ENCODE measurements at places on chromosomes 13 and 19.
A peak's percentile ranks its signal among the peaks of the same experiment; 100 is the strongest.

DNA sequence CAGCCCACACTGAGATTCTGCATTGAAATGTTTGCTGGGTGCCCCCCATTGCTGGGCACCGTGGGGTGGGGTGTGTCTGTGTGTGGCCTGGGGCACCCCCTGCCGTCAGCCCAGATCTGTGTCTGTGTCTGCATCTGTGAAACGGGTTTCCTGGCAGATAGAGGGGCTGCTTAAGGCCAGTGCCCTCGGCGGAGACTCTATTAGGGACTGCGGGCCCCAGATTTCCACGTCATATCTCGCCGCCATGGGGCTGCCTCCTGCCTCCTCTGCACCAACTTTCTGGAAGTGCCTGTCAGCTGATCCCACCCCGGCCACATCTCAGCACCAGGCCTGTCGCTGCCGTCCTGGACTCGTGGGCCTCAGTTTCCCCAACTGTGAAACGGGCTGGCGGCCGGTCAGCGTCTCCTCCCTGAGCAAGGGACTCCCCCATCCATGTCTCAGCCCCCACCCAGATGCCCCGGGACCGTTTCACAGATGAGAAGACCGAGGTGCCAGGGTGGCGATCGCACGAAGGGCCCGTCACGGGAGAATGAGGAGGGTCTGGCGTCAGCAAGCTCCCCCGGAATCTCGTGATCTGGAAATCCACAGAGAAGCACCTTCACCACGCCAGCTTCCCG lies 21.4 kb downstream of the ARID3A start:
- DNase-seq = no peak

GRCh38 chr19:33921165-33921564 lies 124.5 kb downstream of the KCTD15 start:
- DNase-seq = no peak

GRCh38 chr13:44395976-44396694 lies 22.5 kb downstream of the SERP2 start:
- no peak for DNase-seq

- no peak for DNase-seq
These were observed 305.3 kb downstream of the IRS2 start for GRCh38 chr13:109481040-109481439.

DNA sequence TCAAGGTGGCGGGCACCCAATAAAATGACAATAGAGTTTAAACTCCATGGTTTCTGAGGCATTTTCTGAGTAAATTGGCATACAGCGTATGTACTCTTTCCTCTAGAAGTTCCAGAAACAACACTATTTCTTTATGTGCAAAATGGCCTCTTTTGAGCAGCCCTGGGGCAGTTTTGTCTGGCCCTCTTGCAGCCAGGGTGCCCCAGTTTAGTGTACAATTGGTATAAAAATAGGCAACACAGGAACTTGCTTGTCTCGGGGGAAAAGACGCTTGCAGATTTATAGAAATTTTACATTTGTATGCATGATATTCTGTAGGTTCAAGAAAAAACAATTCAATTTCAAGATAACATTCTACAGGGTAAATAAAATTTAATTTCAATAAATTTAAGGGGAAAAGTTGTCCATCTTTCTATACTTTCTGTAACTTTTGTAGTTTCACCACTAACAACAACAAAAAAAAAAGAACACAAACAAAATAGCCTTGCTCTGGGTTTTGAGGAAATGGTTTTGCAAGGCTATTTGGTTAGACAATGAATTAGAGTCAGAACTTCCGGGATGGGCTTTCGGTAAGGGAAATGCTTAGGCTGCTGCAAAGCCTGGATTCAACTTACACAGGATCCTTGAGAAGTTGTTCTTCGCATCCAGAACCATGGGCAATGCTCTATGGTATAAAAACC lies 45.3 kb downstream of the LRCH1 start:
- peak; percentile 29 for DNase-seq

GRCh38 chr13:31172001-31172400 lies 10.3 kb upstream of the HSPH1 start:
- no peak for DNase-seq

- DNase-seq = peak; percentile 47
These were observed 608 bp downstream of the CNN2 start for GRCh38 chr19:1026783-1027649.

DNA sequence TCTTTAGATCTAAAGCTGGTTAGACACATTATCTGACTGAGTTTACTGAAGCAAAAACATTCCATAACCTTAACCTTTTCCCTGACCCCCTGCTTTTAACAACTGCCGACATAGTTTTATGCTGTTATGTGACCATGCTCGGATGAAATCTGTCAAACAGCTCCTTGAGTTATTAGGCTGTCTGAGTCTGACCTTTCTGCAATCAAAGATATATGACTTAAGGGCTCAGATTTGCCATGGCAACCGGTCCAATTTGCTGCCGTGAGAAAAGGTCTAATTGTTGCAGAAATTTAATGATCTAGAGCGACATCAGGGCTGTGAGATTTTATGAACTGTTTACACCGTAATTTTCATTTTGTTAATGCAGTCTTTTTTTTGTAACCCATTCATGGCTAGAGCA lies 61.8 kb downstream of the URI1 start:
- DNase-seq = no peak

DNA sequence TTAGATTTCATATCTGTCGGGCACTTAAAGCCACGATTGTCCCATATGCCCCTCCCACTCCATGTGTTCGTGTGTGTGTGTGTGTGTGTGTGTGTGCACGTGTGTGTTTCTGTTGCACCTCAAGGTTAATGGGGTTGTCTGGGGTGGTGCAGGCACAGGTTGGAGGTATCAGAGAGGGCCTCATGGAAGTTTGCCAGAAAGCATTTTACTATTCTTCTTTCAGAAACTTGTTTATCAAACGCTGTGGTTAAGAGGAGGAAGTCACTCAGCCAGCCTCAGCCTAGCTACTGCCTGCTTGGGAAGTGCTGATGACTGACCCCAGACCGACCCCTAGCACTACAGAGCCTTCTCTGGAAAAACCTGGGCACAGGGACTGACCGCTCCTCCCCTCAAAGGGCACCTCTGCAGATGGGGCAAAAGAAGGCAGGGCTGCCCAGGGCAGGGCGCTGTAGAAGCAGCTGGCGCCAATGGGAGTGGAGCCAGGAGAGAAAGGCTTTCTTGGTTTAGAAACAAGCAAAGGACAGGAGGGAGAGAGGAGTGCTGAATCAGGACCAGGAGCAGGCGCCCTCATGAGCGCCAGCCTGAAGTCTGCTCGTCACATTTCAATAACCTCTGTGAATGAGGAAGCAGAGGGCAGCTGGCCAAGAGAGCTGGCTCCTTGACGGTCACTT lies 3.9 kb downstream of the SIAH3 start:
- peak; percentile 4 for DNase-seq

DNA sequence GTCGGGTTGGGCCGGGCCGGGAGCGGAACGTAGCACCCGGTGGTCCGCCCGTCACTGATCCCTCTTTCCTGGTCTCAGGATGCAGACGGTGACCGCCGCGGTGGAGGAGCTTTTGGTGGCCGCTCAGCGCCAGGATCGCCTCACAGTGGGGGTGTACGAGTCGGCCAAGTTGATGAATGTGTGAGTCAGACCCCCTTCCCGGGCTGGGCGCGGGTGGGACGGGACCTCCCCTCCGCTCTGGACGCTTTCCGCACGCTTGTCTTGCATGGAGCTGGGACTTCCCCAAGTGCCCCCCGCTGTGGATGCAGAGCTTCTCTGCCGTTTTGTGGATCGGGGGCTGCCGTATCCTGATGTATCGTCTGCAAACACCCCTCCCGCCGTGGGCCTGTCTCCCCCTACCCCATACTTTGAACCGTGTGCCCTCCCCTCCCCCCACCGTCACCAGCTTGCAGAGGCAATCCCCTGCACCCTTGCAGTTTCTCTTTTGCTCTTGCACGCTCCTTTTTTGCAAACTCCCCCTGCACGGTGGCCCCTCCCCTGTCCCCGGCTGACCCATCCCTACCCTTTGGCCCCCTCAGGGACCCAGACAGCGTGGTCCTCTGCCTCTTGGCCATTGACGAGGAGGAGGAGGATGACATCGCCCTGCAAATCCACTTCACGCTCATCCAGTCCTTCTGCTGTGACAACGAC lies 669 bp downstream of the GADD45B start:
- DNase-seq = peak; percentile 71

- DNase-seq = peak; percentile 59
These were observed 825 bp downstream of the GMIP start for GRCh38 chr19:19642506-19643157.

DNA sequence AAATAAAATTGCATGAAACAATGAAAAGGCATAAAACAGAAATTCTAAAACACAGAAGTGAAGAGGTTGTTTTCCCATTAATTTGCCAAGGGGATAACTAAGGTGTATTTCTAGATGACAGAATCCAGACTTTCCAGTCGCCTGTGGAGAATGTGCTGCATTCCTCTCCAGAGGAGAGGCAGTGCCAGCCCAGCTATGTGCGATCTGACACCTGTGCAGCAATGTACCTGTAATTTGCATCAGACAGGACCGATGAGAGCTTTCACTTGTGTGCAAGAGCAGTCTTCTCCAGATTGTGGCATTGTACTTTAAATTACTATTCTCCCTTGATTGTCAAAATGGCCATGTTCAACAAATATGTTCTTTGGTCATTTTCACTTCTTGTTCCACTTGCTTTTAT lies 1037.9 kb downstream of the EFNB2 start:
- no peak for DNase-seq

GRCh38 chr19:48059331-48059730 lies 15.5 kb upstream of the CABP5 start:
- DNase-seq = no peak

DNA sequence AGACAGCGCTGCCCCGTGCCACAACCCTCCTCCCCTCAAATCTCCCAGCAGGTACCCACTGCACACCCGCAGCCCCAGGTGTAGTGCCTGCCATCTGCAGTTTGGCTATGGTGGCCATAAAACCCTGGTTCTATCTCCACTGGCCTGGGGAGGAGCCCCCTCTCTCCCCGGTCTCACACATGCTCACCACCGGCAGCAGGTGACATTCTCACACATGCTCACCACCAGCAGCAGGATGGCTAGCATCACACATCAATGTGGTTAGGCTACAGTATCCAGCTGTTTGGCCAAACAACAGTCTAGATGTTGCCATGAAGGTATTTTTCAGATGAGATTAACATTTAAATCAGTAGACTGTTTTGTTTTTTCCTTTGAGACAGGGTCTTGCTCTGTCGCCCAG lies 31.1 kb downstream of the ELL start:
- no peak for DNase-seq

- DNase-seq = peak; percentile 80
These were observed 52.0 kb downstream of the NWD1 start for GRCh38 chr19:16771618-16772017.

DNA sequence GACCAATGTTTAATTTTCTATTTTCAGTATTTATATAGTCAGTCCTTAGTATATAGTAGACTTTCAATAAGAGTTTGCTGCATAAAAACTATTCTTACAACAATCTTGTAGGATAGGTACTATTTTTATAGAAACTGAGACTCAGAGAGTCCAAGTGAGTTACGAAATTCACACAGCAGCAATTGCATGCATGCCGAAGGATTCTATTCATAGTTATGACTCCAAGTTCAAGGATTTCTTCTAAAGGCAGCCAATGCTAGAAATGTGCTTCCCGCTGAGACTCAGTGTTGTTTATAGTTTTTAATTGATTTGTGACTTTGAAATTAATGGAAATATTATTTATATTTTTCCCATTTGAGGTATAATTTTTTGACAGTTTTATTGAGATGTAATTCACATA lies 62.7 kb upstream of the CSNK1A1L start:
- DNase-seq = no peak

GRCh38 chr19:51803519-51803918 lies 8.6 kb downstream of the FPR3 start:
- DNase-seq = no peak

DNA sequence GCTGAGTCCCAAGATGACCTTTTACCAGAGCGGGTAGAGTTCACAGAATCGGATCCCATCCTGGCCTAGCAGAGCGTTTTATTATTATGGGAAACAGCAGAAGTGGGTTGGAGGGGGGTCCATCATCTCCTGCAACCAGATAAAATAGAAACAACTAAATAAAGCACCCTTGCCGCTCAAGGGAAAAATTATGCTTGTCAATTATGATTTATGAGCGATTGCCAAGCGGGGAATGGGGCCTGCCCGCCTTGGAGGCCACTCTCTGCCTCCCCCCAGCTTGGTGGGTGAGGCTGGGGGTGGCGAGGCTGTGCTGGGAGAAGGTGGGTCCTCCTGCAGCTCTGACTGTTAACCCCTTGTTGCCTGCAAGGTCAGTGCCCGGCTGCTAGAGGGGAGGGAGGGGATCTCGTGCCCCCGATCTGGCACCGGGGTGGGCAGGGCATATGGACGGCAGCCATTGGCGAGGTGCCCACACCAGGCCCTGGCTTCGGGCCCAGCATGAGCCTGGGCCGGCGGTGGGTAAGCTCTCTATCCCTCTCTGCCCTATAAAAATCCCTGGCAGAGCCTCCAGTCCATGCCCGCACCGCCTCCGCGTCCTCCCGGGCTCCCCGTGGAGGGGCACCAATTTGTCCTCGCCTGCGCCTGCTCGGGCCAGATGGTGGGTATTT lies 129.1 kb downstream of the URI1 start:
- DNase-seq = no peak
